Astrocyte of the spinal cord (primary cell): ENCODE measurements at places on chromosomes 5 and 9.
A peak's percentile ranks its signal among the peaks of the same experiment; 100 is the strongest.

DNA sequence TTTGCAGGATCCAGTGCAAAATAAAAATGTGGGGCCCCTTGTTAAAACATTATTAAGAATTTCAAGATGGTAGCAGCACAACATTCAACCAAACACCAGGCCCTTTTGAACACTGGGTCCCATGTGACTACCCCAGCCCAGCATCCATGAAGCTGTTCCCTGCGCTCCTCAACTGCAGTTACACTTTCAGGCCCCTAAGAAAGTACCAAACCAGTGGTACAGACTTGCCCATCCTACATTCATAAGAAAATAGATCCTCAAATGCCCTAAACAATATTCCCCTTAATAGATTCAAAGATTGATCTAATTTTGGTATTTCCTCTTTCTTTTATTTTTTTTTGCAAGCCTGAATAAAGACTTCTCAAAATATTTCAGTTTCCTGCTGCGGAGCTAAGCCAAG is 201.7 kb downstream of the EFNA5 start:
- no peak for DNase-seq

DNA sequence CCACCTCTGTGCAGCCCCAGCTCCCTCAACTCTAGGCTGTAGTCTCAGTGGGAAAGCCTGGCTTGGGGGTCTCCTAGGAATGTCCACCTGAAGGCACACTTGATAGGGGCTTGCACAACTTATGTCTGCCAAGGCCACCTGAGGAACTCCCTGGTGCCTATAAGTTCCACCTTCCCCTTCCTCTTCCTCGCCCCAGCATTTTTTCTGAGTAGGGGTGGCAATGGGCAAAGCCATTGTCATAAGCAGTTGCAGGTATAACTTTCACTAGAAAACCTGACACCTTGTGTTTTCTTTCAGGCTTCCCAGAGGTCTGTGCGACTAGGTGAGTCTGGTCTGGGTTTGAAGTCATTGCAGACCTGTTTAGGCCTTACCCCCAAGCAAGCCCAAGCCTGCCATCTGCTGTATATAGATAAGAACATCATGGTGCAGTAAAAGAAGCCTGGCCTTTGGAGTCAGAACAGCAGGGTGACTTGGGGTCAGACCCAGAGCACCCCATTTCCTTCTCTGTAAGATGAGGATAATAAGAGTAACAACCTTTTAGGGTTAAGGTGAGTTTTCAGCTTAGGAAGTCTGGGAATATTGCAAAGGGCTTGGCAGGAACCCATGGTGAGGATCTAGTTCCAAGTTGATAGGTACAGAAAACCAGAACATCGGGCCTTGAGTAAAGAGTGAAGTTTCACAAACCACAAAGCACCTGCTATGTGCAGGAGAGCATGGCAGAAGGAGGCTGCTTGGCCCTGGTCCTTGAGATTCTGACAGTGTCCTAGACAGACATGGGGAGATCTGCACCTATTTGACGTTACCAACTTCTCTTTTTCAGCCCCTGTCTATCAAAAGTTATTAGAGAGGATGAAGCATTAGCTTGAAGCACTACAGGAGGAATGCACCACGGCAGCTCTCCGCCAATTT is 33.8 kb downstream of the TGFBI start:
- DNase-seq, result no peak

- DNase-seq, result peak; percentile 42
Observed at GRCh38 chr5:123422433-123423277, 548 bp downstream of the CEP120 start.

GRCh38 chr5:133589286-133589685 is 23.1 kb downstream of the FSTL4 start:
- DNase-seq, result no peak

DNA sequence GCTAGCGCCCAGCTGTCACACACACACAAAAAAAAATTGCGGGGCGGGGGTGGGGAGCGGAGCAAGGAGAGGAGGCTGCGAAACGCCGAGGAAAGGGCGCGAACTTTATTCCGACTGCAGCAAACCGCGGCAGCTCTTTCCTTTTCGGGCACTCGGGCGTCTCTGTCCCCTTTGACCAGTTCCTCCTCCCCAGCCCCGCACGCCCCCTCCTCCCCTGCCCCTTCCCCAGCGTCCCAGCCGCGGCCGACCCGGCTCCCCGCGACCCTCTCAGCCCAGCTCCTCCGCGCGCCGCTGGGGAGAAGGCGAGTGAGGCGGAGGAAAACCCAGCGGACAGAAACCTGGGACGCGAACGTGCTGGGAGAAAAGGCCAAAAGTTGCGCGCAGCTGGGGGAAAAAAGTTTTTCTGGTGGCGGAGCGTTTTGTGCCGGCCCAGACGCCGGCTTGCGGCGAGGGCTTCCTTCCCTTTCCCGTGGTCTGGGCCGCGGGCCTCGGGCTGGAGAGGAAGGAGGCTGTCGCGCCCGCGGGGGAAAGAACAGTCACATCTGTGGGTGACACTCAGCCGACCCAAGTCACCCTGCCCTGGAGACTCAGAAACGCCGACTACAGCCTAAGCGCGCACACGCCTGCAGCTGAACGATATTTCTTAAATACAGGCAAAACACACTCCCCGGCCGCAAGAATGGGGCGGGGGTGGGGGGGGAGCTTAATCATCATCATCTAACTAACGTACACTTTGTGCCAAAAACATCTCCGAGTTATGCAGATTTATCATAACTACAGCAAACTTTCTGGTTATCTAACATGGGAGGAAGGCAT is 1.1 kb upstream of the BNC2 start:
- DNase-seq, result peak; percentile 89

DNA sequence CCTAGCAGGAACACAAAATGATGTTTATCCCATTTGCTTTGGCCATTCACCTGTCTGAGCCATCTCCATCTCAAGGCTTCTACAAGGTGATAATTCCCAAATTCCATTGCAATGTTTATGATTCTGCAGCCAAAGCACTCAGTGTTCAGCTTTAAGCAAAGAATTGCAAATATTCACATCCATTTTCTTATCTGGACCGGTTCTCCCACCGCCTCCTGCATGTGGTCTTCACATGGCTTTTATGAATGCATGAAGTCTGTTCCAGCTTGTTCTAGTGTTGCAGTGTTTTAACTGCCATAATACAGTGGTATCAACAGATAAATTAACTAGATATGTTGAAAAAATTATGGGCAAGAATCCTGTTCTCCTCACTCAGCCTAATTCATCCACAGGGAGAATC is 443.0 kb upstream of the KLF4 start:
- DNase-seq, result peak; percentile 29

- DNase-seq, result no peak
Observed at GRCh38 chr5:5652181-5652580, 229.7 kb downstream of the ICE1 start.

DNA sequence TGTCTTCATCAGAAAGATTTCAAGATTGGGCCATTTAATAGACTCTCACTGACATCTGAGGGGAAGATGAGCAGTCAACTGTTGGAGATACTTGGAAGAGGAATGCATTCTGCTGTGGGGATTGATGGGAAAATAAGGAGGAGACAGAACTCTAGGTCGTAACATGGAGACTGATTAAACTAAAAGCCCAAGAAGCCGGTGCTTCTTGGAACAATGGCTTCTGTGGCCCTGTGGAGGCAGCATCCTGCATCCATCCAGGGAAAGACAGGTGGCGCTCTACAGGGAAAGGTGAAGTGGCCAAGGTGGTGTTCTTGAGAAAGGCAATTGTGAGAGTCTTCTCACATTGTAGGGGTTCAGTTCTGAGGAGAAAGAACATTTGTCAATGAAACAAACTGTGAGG is 31.3 kb downstream of the ZFAND5 start:
- DNase-seq, result no peak

DNA sequence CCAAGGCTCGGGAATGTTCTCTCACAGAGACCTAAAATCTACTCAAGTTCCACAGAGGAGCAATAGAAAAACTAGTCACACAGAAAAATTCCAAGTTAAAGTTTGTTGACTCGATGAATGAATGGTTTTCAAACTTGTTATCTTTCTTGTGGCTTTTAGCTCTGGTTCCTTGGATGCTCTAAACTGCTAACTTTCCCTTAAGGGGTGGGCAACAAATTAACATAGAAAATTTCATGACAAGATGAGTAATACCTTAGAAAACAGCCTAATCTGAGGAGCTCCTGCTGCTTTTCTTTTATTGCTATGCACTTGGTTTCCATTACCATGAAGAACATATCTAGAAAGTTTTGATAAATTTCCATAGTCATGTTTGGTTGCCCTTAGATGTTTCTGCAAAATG is 100.2 kb upstream of the CCDC112 start:
- DNase-seq, result peak; percentile 56

DNA sequence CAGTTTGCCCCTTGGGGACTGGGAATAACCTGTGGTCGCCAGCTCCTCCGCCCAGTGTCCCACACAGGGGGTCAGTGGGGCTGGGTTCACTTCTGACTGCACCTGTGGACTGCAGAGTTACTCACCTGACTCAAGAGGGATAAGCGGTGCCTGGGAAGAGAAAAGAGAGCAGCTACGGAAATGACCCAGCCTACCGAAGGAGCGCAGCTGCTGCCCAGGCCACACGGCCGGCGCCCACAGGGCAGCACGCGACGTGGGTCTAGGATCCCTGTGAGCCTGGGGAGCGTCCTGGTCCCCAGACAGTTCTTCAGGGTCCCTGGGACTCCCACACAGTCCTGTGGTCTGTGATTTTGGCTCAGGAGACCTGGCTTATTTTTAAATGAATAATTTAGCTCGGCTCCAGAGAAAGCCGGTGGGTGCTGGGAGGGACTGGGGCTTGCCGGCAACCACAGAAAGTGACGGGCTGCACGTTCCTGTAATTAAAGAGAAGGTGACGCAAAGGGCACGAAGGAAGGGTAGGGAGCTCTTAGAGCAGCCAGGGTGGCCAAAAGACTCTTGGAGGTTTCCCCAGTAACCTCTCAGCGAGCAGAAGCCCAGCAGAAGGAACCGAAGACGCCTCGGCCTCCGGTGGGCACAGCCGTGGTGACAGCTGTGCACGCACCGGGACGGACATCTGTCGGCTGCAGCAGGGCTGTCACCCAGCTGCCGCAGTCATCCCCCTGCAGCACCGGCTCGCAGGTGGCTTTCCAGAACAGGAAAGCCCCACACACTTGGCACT is 97.5 kb upstream of the FCN2 start:
- DNase-seq, result no peak

GRCh38 chr9:16704116-16705110 is 166.1 kb downstream of the BNC2 start:
- no peak for DNase-seq

DNA sequence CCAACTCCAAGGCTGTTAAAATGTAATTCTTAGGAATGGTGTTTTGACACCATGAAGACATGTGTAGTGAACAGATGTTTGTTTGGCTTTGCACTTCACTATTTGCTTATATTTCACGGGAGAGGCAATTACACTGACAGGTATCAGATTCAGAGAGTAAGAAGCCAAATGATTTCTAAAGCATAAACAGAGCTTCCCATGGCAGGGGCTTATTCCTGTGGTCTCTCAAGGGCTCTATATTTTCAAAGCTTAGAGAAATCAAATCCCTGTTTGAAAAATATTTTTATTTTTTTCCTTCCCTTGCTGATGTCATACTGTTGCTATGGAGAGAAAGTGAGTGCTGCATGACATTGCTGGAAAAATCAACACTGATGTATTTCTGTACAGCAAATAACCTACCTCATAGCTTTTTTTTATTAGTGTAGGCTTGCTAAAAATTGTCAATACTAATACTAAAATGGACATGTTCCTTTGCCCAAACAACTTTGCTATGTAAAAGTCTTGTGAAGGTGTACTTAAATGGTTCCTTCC is 161.4 kb downstream of the GIN1 start:
- DNase-seq, result peak; percentile 77

GRCh38 chr9:3875361-3876132 is 349.7 kb upstream of the RFX3 start:
- DNase-seq, result peak; percentile 96

GRCh38 chr5:11518676-11519075 is 385.6 kb downstream of the CTNND2 start:
- no peak for DNase-seq

- no peak for DNase-seq
Observed at GRCh38 chr5:122967085-122967484, 69.4 kb downstream of the PPIC start.

DNA sequence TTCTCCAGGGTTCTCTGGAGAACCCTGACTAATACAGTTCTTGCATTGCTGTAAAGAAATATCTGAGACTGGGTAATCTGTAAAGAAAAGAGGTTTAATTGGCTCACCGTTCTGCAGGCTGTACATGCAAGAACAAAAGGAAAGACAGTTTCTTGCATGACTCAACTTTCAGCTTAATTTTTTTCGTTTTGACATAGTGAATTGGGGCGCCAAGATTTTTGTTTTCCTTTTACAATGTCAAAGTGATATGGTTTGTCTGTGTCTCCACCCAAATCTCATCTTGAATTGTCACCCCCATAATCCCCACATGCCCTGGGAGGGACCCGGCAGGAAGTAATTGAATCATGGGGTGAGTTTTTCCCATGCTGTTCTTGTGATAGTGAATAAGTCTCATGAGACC is 11.8 kb upstream of the CRHBP start:
- DNase-seq, result no peak

GRCh38 chr5:73952872-73953271 is 326.9 kb downstream of the ARHGEF28 start:
- DNase-seq, result no peak

- no peak for DNase-seq
Observed at GRCh38 chr5:39631958-39632357, 207.2 kb upstream of the DAB2 start.

DNA sequence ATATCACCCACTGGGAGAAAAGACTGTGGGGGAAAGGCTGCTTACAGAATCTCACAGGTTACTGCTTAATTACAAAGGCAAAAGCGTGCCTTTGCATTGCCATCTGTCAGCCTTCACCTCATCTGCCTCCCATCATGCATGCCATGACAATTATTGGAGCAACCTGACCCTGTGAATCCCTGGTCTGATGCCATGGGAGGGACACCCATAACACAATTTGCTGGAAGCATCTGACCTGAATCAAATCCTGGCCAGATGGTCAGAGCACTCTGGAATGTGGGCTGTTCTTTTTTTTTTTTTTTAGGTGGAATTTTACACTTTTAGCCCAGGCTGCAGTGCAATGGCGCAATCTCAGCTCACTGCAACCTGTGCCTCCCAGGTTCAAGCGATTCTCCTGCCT is 11.6 kb upstream of the RETREG1 start:
- DNase-seq, result no peak

DNA sequence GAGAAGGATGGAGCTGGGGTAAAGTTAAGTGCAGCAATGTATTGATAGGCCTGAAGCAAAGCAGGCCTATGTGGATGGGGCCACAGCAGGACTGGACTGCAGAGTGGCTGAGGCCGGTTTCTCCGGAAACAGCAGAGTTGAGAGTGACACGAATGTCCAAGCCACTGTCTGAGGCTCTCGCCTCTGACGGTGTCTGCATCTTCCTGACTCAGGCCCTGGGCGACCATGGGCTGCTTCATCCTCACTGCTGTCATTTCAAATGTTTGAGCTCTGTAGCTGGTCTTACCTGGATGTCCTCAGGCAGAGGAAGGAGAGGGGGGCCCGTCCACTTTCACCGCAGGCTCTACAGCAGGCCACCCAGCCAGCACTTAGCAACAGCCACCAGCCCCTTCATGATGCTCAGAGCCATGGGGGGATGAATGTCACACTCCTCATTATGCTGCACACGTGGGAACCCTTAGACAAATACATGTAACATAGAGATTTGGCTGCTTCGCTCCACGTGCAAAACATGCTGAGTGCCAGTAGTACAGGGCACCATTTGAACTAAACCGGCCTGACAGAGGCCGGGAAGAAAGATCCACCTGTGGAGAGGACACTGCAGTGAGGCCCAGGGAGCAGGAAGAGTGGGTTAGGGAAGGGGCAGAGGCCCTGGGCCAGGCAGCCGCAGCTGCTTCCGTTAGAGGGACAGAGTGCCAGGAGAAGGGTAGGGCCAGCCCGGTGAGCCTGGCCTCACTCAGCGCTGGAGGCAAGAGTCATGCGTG is 31.7 kb upstream of the NXNL2 start:
- no peak for DNase-seq
